ENCODE measurements at places on chromosomes 6 and 20. TPM values are rescaled to one million over a fixed set of nuclear protein-coding genes. Genes with fewer than 3 reads are reported as not detected.
A peak's percentile ranks its signal among the peaks of the same experiment; 100 is the strongest.

Gene RSPO4
- total RNA-seq, result 1.4 TPM

Gene SLC17A3
- 0.58 TPM for total RNA-seq

Gene BPIFB2
- not detected for total RNA-seq

Gene ADGRG6
- 139 TPM for total RNA-seq

GRCh38 chr6:103707596-103708325, 1152.0 kb downstream of the HACE1 start:
- no peak overlapping the region for H3K27ac ChIP-seq
- H3K4me1 ChIP-seq, result no peaks in the 10 kb centered on the region
- H3K36me3 ChIP-seq, result no peaks in the 10 kb centered on the region

GRCh38 chr6:53691252-53691651, 25.7 kb upstream of the KLHL31 start:
- no peak overlapping the region for H3K27ac ChIP-seq
- DNase-seq, result no peak
- H3K4me3 ChIP-seq, result no peak overlapping the region
- H3K36me3 ChIP-seq, result no peaks in the 10 kb centered on the region
- H3K4me1 ChIP-seq, result peaks cover 32% of the 10 kb centered on the region

DNA sequence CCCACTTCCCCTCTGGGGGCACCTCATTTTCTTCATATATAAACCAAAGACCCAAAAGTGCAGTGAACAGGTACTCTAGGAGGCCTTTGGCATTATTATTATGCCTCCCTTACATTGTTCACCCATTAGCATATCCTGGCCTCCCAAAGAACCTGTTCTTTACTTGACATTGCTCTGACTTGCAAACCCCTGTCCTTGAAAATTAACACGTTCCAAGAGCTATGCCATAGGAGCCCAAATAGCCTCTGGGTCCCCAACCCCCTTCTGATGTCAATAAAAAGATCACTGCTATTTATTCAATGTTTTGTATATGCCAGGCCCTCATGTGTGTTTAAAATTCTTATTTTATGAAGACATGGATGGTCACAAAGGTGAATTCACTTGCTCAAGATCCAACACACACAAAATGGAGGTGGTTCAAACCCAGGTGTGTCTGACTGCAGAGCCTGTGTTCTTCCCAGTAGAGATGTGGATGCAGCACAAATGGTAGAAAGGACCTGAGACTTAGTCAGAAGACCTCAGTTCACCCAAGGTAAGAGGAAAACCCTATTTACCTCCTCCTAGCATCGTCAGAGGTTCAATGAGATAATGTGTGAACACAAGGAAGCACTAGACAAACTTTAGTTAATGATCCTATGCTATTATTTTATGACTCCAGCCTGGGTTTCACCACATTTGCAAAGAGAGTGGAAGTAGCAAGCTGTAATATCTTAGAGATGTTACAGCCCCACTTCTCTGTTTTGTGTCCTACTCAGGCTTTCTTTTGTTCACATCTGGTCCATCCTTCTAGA, 36.6 kb downstream of the BCL2L1 start:
- DNase-seq, result no peak
- no peak overlapping the region for H3K4me3 ChIP-seq
- peak overlapping the region; percentile 88 for H3K27ac ChIP-seq

GRCh38 chr6:79425589-79426311, 111.5 kb downstream of the LCA5 start:
- no peaks in the 10 kb centered on the region for H3K27me3 ChIP-seq
- H3K36me3 ChIP-seq, result no peaks in the 10 kb centered on the region
- H3K4me1 ChIP-seq, result peaks cover 10% of the 10 kb centered on the region
- H3K27ac ChIP-seq, result no peak overlapping the region
- H3K4me3 ChIP-seq, result no peak overlapping the region

DNA sequence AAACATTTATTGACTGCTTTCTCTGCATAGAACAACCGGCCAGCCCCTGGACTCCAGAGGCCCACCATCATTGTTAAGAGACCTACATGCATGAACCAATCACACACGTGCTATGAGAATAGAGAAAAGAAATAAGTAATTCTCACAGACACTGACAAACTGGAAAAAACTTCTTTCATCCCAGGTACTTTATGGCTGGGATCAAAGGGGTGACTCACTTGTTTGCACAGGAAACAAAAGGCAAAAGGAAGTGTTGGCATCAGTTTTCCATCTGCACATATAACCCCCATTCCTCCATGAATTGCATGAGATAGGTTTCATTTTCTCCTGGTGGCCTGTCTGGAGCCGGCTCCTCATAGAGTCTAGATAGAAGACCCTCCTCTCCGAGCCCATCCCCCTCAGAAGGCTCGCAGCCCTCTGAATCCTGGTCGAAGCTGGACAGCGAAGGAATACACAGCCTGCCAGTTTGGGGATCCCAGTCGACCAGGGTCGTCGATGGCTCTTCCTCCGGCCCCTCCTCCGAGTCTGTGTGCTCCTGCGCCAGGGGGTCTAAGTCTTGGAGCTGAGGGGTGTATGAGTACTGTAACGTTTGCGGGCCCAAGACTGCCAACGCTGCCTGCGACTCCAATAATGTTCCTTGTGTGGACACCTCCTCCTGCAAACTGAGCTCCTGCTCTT, 43.3 kb downstream of the IL20RA start:
- no peak overlapping the region for H3K4me3 ChIP-seq
- no peak for DNase-seq

- peaks cover 2% of the 10 kb centered on the region for H3K36me3 ChIP-seq
- H3K27ac ChIP-seq, result no peak overlapping the region
- no peak for DNase-seq
- no peak overlapping the region for H3K4me3 ChIP-seq
- H3K4me1 ChIP-seq, result peaks cover 2% of the 10 kb centered on the region
- peaks cover 3% of the 10 kb centered on the region for H3K27me3 ChIP-seq
These were observed 1.2 kb upstream of the PLTP start for GRCh38 chr20:45913116-45913515.

DNA sequence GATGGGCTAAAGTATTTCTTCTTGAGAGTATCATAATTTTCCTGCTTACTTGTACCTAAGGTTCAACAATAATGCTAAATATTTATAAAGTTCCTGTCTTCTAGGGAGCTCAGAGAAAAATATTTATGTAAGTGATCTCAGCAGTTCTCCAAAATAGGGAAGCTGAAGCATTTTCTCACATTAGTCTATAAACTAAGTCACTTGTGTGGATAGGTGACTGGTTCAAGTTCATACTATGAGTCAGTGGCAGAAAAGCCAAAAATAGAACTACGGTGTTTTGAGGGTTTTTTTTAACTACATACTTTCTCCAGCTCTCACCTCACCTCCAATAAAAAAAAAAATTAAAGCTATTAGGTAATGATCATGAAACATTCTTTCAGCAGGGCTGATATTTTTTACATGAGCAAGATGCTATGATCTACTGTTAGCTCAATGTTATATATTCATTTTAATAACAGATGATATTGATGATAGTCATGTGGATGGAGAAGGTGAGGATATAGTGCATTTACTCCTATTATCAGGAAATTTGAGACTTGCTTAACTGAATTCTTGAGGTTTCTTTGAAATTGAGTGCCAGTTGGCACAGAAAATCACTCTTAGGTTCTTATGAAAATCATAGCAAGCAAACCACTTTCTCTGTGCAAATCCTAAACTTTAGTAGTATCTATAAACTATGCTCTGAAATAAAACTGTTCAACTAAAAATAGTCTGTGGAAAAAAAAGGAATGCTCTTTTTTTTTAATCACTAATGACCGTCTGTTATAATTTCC, 4.1 kb upstream of the MOXD1 start:
- no peak overlapping the region for H3K27ac ChIP-seq
- DNase-seq, result no peak
- no peak overlapping the region for H3K4me3 ChIP-seq
- peaks cover 43% of the 10 kb centered on the region for H3K27me3 ChIP-seq
- H3K4me1 ChIP-seq, result no peaks in the 10 kb centered on the region

DNA sequence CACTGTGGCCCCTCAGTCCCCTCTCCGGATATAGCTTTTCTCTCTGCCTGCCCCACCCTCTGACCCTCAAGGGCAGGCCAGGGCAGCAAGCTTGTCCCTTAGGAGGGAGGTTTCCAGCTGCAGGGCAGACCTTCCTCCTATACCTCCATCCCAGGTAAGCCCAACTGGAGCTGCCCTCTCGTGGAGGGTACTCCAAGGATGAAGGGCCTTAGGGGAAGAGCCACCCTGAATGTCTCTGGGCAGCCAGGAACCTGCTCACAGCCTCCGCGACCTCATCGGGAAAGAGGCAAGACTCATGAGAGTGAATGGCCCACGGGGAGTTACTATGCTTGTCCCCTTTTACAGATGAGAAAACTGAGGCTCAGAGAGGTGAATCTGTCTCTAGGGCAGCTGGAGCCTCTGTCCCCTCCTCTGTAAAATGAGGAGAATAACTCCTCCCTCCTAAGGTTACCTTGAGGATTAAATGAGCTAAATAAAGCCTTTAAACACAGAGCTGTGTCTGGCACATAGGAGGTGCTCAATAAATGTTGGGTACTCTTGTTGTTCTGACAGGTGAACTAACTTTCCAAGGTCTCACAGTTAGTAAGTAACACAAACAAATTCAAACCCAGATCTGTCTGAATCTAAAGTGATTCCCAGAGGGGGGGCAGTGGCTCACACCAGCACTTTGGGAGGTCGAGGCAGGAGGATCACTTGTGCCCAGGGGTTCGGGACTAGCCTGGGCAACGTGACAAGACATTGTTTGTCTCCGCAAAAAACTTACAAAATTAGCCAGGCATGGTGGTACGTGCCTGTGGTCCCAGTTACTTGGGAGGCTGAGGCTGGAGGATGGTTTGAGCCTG, 12.1 kb downstream of the SRXN1 start:
- H3K36me3 ChIP-seq, result no peaks in the 10 kb centered on the region
- H3K27ac ChIP-seq, result peak overlapping the region; percentile 88
- DNase-seq, result no peak
- peaks cover 4% of the 10 kb centered on the region for H3K4me1 ChIP-seq

- H3K4me3 ChIP-seq, result peak overlapping the region; percentile 100
- peaks cover 3% of the 10 kb centered on the region for H3K36me3 ChIP-seq
- peaks cover 3% of the 10 kb centered on the region for H3K27me3 ChIP-seq
- H3K4me1 ChIP-seq, result peaks cover 16% of the 10 kb centered on the region
- no peak for DNase-seq
These were observed 1.0 kb downstream of the JARID2 start for GRCh38 chr6:15246666-15247499.

GRCh38 chr6:111711984-111712752, 106.5 kb upstream of the TRAF3IP2 start:
- H3K4me1 ChIP-seq, result peaks cover 16% of the 10 kb centered on the region
- H3K4me3 ChIP-seq, result no peak overlapping the region

- DNase-seq, result no peak
- H3K4me1 ChIP-seq, result peaks cover 5% of the 10 kb centered on the region
- H3K27me3 ChIP-seq, result peaks cover 32% of the 10 kb centered on the region
These were observed 89.7 kb downstream of the MDGA1 start for GRCh38 chr6:37607944-37608343.

GRCh38 chr20:61015602-61016001, 236.5 kb upstream of the CDH4 start:
- H3K36me3 ChIP-seq, result no peaks in the 10 kb centered on the region
- no peaks in the 10 kb centered on the region for H3K4me1 ChIP-seq
- H3K27me3 ChIP-seq, result peaks cover 54% of the 10 kb centered on the region
- no peak overlapping the region for H3K27ac ChIP-seq

- H3K36me3 ChIP-seq, result peaks cover 2% of the 10 kb centered on the region
- no peaks in the 10 kb centered on the region for H3K27me3 ChIP-seq
- DNase-seq, result no peak
These were observed 688 bp downstream of the COMMD7 start for GRCh38 chr20:32742322-32743236.

DNA sequence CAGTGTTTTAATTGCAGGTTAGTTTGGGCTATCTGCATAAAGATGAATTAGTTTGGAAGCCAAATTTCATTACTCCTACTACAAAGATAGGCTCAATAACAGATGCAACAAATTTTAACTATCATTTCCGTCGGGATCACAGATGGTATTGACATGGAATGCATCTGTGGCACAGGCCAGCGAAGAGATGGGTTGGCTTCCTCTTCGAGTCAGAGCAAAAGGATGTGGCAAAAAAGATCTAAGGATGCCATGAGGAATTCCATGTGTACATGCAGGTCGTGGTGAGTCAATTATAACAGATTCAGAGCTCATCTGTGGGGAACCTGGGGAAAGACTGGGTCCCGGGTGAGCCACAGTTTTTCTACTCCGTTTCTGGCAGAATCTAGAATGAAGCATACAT, 83.0 kb upstream of the CITED2 start:
- no peaks in the 10 kb centered on the region for H3K27me3 ChIP-seq
- no peak overlapping the region for H3K27ac ChIP-seq
- no peaks in the 10 kb centered on the region for H3K36me3 ChIP-seq
- no peaks in the 10 kb centered on the region for H3K4me1 ChIP-seq
- no peak overlapping the region for H3K4me3 ChIP-seq
- DNase-seq, result no peak

DNA sequence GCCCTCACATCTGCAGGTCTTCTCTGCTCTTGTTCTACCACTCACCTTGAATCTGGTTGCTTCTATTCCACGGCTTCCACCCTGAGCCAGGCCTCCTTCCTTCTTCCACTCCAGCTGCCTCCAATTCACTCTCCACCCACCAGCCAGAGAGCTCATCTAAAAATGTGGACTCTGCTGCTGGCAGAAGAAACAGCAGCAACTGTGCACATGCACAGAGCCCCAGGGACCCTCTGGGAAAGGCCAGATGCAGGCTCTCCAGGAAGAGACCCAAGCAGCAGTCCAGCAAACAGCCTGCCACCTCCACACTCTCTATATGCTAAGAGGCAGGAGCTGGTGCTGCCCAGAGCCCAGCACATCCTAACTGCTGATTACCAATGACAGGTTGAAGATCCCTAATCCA, 162.6 kb upstream of the TOP1 start:
- peaks cover 20% of the 10 kb centered on the region for H3K4me1 ChIP-seq
- H3K27me3 ChIP-seq, result peaks cover 6% of the 10 kb centered on the region
- no peaks in the 10 kb centered on the region for H3K36me3 ChIP-seq
- no peak overlapping the region for H3K4me3 ChIP-seq
- no peak overlapping the region for H3K27ac ChIP-seq
- DNase-seq, result no peak

DNA sequence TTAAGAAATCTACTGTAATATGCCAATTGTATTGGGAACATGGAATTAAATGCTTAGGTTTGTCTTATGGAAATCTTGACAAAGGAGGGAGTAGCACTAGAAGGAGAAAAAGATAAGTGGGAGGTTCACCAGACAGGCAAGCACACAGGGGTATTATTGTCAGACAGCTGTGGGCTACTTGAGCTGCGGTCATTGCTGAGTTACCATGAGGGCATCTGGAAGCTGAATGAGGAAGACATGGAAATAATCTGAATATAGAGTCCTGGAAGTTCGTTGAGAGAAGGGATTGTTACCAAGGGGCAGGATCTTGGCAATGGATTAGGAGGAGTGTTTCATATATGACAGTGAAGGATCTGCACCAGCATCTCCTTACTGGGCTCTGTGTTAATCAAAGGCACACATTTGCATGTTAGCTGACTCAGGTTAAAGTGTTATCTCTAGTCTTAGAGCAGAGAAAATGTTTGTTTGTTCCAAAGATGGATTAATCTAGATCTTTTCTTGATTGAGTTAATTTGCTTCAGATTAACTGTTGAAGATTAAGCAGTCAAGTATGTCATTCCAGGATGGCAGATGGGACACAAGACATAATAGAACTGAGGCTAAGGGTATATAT, 53.0 kb upstream of the SUPT3H start:
- H3K27me3 ChIP-seq, result peaks cover 44% of the 10 kb centered on the region
- no peak overlapping the region for H3K27ac ChIP-seq
- H3K4me3 ChIP-seq, result no peak overlapping the region
- no peaks in the 10 kb centered on the region for H3K4me1 ChIP-seq
- no peaks in the 10 kb centered on the region for H3K36me3 ChIP-seq

Measured in progenitor cell of endocrine pancreas (in vitro differentiated cells).